ENCODE measurements at places on chromosomes 16 and 17.

DNA sequence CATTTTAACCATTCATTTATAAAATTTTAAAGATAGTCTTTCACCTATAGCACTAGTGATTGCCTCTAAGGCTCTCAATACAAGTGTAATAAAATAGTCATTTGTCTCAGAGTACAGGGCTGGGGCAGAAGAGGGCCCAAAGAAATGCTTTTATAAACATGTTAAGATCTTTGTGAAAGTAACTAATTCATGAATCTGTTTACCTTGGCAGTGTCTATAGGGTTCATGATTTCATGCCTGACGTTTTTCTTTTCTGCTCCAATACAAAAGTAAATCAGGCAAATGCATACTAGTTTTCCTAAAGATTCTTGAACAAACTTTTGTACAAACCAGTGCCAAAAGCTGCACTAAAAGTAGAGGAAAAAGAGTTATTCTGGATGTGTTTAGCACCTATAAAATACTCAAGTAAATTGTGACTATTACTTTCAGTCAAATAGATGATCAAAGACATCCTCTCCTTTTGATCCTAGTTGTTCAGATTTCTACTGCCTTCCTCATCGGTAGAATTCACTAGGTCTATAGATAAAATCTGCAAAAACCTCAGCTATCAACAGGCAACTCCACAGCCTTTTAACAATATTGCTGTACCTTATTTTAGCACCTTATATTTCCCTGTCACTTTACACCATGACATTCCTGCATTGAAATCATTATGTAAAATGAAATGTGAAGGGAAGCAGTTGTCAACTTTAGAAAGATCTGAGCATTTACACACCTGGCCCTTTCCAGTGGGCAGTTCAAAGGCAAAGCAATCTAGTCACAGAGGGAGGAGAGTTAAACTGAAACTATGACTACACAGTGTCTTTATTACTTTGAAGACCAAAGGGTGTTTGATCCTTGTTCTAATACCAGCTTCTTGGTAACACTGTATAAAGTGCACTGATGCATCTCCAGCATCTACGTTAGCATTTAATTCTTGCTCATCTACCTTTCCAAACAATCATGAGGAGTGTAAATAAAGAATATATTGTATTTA, 100.0 kb upstream of the MED13 start:
- no peak for DNase-seq

DNA sequence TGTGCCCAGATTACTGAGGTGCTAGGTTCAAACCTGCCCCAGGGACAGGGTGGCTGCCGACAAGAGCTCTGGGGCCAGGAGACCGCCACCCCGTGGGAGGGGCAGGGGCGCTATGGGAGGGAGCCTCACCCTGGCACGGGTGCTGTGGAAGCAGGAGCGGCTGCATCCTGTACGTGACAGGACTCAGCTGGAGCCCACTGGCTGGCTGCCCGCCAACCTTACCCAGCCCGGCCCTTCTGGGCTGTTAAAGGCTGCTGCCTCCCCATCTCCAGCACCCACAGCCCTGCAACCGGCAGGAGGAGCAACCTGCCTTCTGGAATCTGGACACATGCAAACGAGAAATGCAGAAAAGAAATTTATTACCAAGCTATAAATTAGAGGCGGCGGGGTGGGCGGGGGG, 11.2 kb downstream of the PAM16 start:
- DNase-seq, result no peak

DNA sequence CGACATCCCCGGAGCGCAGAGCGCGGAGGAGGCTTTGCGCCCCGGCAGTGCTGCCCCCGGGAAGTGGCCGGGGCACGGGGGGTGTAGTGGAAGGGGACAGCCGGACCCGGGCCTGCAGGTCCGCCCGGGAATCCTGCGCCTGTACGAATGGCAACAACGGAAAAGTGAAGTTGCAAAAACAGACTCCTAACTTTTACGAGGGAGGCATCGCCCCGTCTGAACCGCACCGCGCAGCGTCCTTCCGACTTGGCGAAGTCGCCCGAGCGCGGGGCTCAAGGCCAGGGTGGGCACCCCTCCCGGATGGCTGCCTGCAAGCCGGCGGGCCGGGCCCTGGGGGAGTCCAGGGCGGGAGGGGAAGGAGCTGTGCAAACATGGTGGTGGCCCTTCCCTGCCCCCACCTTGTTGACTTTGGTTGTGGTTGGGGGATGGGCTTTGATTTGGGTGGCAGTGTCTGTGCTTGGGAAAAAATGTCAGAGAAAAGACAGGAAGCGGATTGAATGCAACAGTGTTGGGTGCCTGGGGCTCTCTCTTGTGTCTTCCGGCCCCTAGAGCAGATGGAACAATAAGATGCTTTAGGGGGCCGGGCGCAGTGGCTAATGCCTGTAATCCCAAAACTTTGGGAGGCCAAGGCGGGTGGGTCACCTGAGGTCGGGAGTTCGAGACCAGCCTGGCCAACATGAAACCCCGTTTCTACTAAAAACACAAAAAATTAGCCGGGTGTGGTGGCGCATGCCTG, 675 bp downstream of the RNF213 start:
- no peak for DNase-seq

DNA sequence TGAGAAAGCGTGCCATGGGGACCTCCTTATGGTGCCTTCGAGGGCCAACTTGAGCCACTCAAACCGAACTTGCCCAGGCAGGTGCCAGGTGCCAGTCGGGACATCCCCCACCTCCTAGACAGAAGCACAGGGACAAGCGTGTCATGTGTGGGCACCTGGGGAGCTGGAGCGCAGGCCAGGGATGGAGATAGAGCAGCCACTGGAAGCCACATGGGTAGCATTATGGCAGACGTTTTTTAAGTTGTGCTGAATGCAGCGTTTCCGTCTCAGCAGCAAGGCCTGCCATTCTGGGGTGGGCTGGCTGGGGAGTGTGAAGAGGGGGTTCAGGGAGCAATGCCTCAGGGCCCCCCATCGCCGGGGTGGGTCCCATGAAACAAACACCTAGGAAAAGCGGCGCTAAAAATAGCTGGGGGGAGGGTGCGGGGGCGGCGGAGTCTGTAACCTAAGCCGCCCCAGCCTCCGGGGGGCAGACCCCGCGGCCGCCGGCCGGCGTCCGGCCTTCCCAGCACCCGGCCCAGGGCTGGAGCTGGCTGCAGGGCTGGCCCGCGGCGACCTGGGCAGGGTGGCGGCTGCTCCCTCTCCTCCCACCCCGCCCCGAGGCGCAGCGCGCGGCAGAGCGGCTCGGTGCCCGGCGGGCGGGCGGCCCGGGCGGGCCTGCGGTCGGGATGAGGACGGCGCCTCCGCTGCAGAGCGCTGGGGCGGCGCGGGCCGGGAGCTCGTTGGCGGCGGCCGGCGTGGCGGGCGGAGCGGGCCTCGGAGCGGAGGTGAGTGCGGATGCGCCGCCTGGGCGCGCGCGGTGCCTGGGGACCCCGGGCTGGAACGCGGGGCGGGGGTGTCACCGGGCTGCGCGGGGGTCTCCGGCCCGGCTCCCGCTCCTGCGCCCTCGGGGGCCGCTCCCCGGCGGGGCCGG, at the start of gene ZNF469:
ZNF469 (plus strand) TSS at position 469 of the 910 bp plus-strand sequence. CDS start 44,512 bp downstream, outside the sequence.
- no peak for DNase-seq

GRCh38 chr16:74034200-74034599, 262.4 kb upstream of the PSMD7 start:
- DNase-seq, result no peak

DNA sequence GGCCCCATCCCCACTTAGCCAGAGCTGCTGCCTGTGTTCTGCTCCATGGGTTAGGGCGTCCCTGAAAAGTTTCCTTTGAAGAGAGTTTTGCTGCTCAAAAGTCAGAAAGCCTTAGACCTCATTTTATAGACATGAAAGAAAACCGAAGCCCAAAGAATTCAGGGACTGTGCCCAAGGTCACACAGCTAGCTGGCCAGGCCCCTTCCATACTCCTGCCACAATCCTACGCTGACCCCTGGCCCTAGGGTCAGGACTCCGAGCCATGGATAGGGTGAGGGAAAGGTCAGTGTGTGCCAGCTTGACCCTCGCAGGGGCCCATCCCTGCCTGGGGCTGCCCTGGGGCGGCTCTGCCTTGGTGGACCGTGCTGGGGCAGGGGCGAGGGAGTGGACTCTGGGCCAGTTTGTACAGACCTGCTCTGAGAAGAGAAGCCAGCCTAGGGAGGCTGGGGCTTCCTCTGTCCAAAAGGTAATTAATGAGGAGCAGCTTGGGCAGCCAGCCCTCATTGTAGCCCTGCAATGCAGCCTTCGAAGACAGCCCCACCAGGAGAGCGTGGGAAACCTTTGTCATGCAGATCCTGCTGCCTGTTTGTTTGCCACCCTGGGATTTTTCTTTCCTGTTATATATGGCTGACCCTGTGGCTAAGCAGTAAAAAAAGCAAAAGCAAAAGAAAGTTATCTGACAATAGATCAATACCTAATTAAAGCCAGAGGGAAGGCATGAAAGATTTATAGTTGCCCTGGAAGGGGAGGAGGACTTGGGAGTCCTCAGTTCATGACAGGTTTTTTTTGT, 37.4 kb downstream of the RHBDL3 start:
- DNase-seq, result no peak

DNA sequence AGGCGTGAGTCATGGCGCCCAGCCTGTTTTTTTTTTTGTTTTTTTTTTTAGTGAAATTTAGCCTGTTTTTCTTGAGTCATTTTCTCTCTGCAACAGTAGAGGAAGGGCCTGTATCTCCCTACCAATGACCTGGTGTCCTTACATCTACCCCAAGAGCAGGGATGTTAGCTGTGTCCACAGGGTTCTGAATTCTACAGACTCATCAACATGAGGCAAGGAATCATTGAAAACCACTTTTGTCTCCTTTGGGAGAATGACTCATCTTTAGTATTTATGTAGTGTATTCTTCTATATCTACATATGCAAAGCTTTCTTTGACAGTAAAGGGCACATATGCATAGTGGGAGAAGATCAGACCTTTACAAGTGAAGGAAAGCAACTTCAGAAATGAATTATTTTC, 105.3 kb downstream of the SPECC1 start:
- no peak for DNase-seq

DNA sequence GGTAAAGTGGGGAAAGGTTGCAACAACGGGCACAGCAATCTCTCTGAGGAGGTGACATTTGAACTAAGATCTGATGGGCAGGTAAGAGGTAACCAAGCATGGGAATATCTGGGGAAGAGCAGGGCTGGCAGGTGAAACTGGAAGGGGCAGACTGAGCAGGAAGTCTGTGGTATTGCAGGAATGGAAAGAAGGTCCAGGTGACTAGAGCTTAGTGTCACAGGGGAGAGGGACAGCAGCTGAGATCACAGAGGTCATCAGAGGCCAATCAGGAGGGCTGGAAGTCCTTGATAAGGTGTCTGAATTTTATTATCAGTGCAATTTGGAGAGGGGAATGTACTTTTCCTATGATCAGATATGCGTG, 73.3 kb upstream of the DHX40 start:
- DNase-seq, result no peak

DNA sequence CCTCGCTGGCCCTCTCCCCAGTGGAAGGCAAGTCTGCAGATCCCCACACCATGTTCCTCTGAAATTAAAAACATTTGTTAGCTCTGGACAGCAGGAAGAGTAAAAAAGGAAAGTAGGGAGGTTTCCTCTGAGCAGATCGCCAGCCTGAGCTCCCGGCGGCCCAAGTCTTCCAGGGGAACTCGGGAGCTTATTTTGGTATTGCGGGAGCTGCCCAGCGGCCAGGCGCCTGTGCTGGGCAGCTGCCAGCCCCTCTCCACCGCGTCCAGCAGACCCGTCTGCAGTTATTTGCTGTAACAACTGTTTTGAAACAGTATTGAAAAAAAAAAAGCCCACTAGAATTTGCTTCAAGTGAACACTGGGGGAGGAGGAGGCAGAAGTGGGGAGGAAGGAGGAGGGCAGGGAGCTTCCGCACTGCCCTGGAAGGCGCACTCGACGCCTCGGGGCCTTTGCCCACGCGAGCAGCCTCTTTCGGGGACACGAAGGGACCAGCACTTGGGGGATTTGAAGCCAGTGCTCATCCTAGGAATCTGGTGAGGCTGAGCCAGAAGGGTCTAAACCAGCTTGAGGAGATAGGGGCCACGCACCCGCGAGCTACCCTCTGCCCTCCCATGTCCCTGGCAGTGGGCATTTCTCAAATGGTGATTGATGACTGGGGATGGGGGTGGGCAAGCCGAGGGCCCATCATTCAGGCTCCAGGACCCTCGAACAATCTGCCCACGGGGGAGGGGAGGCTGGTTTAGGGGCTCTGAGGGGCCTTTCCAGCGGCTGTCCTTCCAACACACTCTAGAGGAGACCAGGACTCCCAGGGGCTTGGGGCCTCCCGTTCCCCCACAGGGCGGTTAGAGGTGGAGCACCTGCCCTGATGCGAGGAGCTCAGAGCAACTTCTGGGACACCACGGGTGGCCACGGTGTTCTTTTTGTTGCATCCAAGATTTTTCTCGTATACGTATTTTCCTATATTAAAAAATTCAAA, 3.0 kb upstream of the BAHCC1 start:
- no peak for DNase-seq

DNA sequence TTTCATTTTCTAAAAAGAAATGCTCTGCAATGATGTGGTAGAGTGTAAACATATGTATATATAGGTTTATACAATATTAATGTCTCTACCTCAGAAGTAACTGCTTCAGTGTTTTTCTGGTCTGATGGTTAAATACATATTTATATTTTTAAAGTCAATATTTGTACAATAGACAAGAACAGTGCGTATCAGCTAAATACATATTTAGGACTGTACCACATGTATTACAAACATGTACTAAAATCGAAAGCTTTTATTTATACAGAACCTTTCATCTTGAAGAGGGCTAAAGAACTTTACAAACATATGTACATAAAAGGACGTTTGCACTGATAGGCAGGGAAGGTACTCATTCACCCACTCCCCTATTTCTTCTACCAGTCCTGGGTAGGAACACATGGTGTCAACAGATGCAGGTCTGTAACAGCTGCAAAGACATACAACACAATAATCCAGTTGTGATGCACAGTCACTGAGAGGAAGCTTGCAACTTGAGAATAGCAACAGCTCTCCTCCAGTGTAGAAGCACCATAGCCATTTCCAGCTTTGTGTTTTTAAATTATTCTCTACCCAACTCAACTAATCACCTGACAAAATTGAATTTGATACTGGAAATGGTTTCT, 206.9 kb upstream of the C17orf78 start:
- no peak for DNase-seq

DNA sequence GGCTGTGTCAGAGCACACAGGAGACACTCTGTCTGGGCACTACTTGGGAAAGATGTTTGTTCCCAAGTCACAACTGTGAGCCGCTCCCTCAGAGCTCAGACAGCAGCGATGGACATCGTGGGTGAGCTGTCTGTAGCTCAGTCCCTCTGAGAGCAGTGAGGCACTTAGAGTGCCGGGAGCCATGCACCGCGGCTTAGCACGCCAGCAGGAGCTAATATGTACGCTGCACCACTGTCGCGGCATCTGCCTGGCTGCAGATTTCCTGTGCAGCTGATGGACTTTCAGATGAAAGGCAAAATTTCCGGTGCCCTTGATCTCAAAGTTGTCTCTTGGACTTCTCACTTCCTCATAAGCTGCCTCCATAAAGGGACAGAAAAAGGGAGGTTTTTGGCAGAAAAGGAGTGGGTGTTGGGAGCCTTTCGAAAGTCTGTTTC, 92.8 kb upstream of the ZNF469 start:
- no peak for DNase-seq
